D721Med (cell line): ENCODE measurements at places on chromosomes 2 and 18.

DNA sequence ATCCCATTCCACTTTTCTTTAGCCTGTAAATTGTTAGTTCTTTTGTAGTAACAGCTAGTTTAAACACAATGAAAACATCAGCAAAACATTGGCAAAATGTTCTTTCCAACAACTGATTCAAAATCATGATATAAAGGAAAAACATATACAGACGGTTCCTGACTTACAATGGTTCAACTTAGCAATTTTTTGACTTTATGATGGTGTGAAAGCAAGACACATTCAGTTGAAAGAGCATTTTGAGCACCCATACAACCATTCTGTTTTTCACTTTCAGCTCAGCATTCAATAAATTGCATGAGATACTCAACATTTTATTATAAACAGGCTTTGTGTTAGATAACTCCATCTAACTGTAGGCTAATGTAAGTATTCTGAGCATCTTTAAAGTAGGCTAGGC is 185.1 kb downstream of the NOL4 start:
- no peak for DNase-seq

DNA sequence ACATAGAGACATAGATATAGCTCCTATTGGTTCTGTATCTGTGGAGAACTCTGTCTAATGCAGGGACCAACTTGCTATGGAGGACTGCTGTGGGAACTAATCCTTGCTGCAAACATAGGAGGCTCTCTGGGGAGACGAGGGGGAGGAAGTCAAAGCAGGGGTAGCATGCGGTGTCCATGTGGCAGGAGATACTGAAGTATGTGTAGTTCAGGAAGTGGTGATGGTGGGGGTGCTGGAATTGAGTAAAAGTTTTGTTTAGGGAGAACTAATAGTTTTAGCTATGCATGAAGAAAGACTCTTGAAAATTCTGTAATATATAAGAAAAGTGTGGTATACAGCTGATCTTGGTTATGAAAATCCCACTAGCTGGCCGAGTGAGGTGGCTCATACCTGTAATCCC is 62.0 kb downstream of the ANKRD44 start:
- no peak for DNase-seq

- DNase-seq = no peak
Observed at GRCh38 chr18:56637176-56637575, 1.2 kb downstream of the TXNL1 start.

DNA sequence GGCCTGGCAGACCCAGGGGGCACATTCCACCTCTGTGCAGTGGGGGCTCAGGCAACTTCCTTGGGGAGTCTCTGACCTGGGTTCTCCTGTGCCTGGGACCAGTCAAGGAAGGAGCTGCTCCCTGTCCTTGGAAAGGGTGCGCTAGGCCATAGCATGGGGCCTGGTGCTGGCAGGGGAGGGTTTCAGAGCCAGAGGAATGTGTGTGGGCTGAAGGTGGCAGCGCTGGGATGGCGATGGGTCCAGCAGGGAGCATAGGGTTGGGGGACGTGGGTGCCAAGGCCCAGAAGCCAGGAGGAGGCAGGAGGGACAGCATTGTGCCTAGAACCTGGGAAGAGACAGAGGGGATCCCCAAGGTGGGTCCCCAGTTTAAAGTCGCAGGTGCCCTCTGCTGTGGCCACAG is 66.3 kb upstream of the TUBA3E start:
- no peak for DNase-seq

DNA sequence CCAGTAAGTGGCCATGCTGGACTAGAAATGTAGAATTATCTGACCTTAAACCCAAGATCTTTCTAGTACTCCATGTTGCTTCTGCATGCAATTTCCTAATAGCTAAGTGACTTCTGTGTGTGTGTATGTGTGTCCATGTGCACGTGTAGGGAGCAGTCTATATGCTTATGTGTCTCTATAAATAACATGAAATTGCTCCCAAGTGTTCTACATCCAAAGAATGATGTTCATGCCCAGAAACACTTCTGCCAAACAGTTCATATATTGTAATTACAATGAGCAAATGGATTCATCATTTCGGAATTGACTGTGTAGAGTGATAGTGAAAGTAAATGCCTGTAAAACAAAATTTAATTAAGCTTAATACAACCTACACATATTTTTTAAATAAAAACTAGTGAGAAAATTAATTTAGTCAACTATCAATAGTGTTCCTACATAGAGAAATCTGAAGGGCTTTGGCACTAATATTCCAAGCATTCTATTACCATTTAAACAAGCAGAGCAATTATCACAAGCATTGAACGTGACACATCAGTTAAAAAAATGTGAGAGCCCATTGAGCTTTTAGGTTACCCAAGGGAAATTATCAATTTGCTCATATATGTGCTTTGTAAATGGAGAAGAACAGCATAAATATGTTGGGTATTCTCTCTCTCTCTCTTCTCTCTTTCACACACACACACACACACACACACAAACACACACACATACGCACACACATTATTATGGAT is 1067.4 kb downstream of the CNTNAP5 start:
- no peak for DNase-seq

GRCh38 chr2:23859983-23860382 is 66.9 kb downstream of the ATAD2B start:
- DNase-seq = no peak

- no peak for DNase-seq
Observed at GRCh38 chr2:65370387-65371073, 61.9 kb downstream of the SPRED2 start.

DNA sequence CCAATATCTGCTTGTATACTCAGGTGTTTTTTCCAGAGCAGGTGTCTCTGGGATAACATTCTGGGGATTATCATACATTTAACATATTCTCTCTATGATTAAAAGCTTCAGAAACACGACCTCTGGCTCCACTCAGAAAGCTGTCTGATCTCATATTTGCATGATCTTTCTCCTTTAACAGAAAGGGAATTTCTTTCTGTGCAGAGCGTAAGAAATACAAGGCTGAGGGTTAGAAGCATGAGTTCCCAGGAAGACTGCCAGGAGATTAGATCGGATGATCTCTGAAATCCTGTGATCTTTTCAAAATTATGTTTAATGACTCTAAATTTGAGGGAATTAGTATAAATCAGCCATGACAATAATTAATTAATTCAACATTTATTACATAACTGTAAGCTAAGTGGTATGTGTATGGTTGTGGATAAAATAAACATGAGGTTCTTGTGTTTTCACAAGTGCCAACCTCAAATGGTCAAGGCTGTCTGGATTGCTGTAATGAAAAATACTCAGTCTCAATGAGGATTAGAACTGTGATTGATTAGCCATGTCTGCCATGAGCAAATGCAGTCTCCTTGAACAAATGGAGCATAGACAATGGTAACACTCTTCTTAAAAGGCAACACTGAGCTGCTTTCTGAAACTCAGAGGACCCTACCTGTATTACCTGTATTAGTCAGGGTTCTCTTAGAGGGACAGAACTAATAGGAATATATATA is 304.9 kb downstream of the STK39 start:
- DNase-seq = no peak

DNA sequence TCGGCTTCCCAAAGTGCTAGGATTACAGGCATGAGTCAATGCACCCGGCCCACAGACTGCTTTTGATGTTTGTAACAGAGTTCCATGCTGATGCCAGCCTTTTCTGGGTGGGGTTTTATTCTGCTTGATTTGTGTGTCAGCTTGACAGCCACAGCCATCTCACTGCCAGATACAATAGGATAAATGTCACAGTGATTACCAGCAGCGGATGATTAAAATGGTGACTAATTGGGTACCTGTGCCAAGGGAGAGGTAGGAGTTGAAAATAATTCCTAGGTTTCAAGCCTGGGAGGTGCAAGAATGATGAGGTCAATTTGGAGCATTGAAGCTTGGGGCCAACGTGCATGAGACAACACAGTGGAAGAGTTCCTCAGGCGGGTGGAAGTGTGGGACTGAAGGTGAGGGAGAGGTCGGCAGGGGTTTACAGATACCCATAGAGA is 39.4 kb downstream of the SH2D6 start:
- no peak for DNase-seq

GRCh38 chr2:127105656-127106456 is 1.1 kb downstream of the BIN1 start:
- DNase-seq = no peak

GRCh38 chr18:37564711-37565100 is 892 bp downstream of the CELF4 start:
- DNase-seq = no peak

DNA sequence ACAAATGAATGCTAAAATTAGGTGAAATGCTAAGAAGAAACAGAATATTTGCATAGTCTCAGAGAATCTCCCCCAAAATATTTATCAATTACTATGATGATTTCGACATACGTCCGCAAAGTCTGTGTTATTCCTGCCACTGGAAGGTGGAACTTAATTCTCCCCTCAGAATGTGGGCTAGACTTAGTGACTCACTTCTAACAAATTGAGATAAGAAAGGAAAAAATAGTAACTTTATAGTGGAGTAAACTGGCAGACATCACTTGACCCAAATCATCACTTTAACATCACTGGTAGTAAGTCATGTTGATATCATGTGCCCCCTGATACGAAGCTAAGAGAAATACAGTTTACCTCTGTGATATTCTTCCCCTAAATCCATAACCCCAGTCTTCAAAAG is 23.5 kb downstream of the HADHB start:
- DNase-seq = no peak

GRCh38 chr2:111194835-111195621 is 74.3 kb downstream of the BCL2L11 start:
- no peak for DNase-seq
